ENCODE measurements at places on chromosomes 16 and 17.

DNA sequence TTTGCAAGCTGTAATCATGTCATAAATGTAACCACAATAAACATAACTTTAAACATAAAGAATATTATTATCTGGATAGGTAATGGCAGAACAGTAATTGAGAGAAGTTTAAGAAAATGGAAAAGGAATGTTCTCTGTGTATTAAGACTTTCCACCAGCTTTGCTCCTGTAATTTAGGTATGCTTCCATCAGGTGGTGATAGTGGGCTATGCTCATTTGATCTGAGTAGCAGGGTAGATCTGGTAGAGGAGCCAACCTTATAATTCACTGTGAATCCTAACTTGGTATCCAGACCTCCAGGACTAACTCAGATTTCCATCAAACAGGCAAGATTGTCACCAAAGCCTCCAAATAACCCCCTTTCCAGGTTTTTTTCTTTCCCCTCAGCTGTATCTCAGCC, 137.9 kb upstream of the ZKSCAN2 start:
- DNase-seq = no peak

GRCh38 chr17:36869856-36870719, 67.2 kb upstream of the LHX1 start:
- no peak for DNase-seq

GRCh38 chr17:48647963-48648245, 21.7 kb upstream of the HOXB9 start:
- no peak for DNase-seq

GRCh38 chr17:46024590-46024989, 25.5 kb downstream of the STH start:
- DNase-seq = no peak

- no peak for DNase-seq
Measured at GRCh38 chr17:73754886-73755400, 110.7 kb upstream of the SDK2 start.

DNA sequence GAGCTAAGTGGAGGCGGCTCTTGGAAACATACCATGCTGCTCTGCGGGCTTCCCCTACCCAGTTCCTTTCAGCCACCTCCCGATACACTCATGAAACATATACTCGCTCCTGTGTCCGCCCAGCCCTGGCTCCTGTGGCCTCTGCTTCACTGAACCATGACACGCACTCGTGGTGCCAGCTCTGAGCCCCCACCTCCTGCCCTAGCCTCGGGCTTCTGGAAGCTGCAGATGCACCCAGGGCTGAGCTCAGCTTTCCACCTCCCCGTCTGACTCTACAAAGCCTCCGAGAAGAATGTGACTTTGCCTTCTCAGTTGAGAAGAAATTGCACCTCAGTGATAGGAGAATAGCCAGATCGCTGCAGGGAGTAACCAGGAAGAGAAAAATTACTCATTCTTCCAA, 11.0 kb downstream of the CALB2 start:
- no peak for DNase-seq

DNA sequence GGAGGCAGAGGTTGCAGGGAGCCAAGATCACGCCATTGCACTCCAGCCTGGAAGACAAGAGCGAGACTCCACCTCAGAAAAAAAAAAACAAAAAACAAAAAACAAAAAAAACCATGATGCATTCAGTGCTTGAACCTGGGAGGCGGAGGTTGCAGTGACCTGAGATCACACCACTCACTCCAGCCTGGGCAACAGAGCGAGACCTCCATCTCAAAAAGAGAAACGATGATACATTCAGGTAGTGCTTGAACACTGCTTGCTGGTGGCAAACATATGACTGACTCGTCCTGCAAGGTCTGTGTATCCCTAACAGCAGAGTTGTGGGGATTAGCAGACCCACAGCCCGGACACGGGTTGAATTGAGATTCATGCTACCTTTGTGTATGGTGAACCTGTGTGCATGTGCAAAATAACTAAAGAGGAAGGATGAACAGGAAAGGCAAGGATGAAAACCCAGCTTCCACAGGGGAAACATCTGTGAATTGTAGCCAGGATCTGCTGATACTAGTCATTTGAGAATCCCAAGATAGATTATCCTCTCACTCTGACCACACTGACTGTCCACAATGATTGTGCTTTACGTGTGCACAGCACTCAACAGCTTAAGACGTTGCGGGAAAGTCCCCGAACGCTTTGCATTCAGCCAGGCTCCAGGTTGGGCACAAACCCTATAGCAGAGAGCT, 52.4 kb upstream of the MRPS23 start:
- no peak for DNase-seq

- DNase-seq = no peak
Measured at GRCh38 chr16:67259705-67260104, 10.9 kb downstream of the SLC9A5 start.

DNA sequence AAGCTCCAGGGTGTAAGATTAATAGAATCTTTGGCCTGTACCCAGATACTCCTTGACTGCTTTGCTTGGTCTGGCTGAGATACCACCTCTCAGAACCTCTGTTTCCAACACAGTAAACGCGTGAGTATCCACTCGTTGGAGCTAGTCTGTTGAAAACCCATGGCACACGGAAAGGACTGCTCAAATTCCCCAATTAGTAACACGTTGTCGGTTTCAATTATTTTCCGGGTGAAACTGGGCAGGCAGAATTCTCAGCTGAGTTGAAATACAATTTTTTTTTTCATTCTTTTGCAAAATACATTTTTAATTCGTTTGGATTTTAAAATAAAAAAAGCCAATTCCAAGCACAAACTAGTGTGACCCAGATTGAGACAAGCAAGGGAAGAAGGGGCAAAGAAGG, 120.5 kb downstream of the MAF start:
- no peak for DNase-seq

GRCh38 chr16:80025236-80025635, 424.7 kb upstream of the MAF start:
- no peak for DNase-seq

DNA sequence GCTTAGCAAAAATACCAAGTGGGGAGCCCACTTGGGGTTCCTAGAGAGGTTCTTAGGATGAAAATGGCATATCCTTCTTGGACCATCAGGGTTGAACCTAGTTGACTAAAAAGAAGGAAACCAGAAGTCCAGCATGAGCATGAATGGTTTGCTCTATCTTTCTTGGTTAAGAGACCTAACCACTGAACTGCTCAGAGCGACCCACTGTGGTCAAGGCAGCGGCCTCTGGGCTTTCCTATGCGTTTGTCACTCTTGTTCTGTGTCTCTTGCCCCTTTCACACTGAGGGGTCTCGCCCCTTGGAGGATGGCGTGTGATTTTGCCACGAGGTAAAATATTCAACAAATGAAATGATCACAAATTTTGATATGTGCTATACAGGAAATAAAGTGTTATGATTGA, 526 bp upstream of the BORCS6 start:
- DNase-seq = no peak

DNA sequence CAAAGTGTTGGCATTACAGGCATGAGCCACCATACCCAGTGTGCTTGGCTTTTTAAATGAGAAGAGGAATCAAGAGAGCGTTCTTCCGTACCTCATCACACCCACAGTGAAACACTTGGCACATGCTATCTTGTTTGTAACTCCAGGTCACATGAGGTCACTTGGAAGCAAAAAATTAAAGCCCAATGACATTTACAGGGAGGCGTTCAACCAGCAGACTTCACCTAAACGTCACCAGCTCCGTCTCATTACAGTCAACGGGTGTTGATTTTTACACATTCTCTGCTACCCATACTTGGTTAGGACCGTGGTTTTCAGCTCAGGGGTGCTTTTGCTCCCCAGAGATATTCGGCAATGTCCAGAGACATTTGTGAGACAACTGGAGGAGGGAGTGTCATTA, 127.0 kb downstream of the XYLT1 start:
- DNase-seq = no peak

DNA sequence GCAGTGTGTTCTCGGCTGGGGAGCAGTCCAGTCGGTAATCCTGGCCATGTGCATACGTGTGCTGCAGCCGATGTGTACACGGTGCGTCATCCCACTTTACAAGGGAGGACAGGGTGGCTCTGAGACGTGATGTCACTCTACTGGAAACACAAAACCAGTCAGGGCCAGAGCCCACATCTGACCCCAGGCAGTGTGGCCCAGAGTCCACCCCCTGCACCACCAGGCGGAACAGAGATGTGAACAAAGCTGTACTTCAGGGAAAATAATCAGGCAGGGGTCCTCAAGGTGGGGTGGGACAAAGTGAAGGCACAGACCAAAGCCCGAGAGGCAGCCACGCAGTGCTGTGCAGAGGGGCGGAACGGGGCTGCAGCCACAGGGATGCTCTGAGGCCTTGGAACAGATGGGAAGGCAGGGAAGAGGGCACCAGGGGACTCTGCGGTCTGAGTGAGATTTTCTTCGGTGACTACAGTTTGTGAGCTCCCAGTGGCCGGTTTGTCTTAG, 181.5 kb downstream of the ZNF423 start:
- DNase-seq = no peak

DNA sequence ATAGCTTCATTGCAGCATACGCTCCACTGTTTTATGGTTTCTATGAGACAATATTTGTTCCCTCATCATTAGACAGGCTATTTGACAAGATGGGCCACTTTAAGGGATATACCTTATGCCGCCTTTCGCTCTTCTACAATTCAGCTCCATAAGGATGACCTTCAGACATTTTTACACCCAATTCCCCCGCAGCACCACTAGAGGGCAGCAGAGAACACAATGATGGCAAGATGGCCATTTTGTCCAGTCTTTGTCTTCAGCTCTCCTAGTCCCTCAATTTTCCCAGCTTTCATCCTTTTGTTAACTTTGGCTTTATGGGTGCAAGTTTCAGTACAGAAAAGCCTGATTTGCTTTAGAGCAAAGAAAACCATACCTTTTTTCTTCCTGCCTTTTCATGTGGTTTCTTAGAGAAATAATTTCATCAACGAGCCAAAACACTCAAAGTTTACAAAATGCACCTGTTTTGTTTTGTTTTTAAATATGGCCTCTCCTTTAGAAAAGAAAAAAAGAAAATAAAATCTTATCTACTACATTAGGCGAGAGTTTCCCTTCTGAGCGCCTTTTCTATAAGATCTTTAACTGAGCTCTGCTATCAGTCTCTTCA, 355.3 kb downstream of the TOX3 start:
- DNase-seq = peak; percentile 24

DNA sequence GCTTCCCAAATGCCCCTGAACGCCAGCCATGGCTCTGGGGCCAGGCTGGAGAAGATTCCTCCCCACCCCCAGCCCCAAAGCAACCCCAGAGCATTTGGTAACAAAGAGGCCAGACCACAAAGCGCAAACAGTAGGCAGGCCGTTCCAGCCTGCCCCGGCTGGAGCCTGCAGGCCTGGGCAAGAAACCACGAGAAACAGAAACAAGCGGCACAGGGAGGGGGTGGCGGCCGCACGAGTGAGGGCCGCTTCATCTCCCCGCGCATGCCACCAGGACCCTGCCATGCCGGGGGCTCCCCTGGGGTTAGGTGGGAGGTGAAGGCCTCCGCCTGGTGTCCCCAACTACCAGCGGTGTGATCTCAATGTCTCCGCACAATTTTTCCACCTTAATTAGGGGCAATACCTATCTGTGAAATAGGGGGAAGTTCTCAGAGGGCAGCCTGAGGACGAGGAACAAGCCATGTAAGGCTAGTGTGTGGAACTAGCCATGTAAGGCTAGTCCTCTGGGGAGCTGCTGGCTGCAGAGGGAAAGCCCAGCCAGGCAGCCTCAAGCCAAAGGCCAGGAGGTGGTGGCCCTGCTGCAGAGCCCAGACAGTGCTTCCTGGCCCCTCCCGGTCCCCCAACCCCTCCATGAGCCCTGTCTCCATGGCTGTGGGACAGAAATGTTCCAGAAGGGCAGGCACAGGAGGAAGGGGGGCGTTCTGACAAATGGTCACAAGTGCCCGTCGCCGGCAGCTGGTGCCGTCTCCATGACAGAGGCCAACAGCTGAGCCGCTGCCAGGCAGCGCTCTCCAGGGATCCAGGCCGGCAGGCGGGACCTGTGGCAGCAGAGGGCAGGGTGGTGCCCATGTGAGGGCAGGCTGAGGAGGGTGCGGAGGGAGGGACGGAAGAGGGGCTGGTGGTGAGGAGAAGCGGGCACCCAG, 14.5 kb upstream of the MTSS2 start:
- DNase-seq = no peak

DNA sequence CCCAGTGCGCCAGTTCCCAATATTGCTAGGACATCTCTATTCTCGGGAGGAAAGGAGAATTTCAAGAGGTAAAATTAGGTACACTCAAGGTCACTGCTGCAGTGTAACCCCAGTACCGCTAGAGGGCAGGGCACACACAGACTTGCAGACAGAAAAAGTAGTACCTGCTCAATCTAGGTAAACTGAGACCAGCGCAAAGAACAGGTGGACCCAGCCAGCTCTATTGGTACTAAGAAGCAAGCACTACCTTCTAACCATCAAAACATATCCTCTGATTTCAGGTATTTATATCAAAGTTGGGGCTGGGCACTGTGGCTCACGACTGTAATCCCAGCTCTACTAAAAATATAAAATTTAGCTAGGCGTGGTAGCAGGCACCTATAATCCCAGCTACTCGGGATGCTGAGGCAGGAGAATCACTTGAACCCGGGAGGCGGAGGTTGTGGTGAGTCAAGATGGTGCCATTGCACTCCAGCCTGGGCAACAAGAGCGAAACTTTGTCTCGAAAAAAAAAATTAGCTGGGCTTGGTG, 3.6 kb upstream of the WDR81 start:
- peak; percentile 37 for DNase-seq

DNA sequence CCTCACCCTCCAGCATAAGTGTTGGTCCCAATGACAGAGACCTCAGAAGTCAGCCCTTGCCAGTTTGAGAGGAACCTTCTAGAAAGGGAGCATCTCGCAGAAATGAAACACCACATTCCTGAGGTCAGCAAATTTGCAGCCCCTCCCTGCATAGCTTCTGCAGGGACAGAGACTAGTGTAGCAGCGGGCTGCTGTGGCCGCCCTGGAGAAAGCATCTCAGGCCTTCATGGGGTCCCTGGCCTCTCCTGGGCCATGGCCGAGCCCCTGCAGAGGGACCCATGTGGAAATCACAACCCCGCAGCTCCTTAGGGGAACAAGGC, 11.4 kb downstream of the HS3ST6 start:
- DNase-seq = no peak

GRCh38 chr16:67304020-67304419, 22.5 kb downstream of the KCTD19 start:
- DNase-seq = no peak

- DNase-seq = no peak
Measured at GRCh38 chr17:27529230-27529796, 73.1 kb downstream of the KSR1 start.

DNA sequence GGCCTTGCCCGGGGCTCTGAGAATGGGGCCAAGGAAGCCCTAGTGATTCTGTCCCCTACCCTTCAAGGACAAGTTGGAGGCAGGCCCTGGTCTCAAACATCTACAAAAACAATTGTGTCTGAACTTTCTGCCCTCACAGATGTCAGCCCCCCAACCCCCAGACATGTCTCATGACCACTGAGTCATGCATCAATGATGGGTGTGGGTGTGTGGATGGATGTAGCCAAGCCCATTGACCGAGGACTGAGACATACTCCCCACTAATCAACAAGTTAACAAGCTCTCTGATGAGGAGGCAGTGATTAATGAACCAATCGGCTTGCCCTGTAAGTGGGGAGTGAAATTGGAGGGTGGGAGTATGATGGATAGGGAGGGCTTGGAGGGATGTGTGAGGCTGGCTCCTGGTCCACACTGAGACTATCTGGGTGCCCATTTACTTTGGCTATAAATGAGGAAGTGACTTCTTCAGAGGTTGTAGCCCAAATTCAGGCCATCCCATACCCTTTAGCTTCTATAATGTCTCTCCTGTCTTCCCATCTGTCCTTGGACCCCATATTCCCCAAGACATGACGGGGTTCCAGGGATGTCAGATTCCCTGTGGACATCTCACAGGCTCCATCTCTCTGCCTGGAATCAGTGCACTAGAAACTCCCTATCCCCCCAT, 97.1 kb upstream of the TMEM97 start:
- DNase-seq = no peak
